ENCODE measurements at places on chromosomes 12 and 14.

GRCh38 chr14:22492622-22493542, 96.1 kb downstream of the DAD1 start:
- no peak for DNase-seq

- DNase-seq, result no peak
Observed at GRCh38 chr14:23113431-23114119, 5.5 kb downstream of the CEBPE start.

GRCh38 chr12:89597770-89598169, 71.9 kb upstream of the POC1B start:
- no peak for DNase-seq

- no peak for DNase-seq
Observed at GRCh38 chr12:16881986-16882570, 276.1 kb upstream of the LMO3 start.

DNA sequence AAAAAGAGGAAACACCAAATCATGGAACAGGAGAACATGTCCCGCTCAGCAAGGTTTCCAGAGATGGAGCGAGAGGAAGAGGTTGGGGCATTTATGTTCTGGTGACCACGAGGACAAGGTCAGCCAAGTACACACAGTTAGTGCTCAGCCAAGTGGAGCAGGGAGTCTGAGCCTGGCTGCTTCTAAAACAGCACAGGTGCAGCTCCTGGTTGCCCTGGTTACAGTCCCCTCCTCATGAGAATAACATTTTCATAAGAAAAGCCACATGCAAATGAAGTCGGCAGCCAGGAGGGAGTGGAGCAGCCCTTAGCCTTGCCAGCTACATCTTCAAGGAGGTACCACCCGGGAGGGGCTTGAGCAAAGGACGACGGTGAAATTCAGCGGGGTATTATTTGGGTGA, 81.8 kb downstream of the NOS1 start:
- DNase-seq, result no peak

DNA sequence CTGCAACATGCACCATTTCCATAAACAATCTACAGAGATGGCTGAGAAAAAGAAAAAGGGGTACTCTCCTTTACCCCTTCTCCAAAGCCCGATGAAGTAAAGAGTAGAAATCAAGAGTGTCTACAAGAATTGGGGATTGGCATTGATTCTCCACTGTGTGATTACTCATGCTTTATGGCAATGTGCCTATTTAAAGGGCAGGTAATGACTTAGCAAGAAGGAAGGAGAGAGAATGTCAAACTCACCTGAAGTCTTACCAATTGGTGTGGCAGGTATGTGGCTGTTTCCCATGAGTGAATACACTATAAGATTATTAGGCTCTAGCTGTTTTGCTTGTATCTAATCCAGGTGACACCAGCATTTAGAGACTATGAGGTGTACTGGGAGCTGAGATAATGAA, 275.3 kb downstream of the CCER1 start:
- no peak for DNase-seq

DNA sequence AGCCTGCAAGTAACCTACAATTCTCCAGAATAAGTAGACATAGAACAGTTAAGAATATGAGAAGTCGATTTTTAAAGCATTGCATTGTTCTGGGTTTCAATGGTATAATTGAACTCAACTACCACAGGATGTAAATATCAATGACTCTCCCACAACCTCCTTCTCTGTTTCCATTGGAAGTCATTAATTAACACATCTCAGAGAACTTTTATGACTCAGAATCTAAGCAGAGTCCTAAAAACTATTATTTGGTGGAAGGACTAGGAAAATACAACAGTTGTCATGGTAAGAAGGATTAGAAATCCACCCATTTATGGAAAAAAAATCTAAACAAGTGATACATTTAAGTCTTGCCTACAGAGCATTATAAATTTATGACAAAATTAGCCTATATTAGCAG, 21.1 kb upstream of the CPNE8 start:
- DNase-seq, result no peak

DNA sequence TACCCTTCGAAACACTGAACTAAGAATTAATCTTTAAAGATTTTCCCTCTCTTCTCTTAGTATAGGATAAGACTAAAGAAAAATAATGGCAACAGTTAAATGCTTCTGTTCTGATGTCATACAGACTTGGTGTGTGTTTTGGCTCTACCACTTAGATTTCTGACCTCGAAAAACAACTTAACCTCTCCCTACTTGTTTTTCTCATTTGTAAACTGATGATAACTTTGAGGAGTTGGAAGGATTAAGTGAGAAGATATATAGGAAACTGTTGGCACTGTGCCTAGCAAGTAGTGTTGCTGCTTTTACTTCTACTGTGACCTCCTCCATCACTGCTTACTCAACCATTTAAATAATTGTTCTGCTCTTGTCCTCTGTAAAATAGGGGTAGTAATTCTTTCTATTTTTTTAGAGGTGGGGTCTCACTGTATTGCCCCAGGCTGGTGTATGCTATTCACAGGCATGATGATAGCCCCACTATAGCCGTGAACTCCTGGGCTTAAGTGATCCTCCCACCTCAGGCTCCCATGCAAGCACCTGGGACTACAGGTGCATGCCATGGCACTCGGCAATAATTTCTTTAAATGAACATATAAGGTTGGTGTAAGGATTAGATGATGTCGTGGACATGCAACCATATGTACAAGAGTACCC, 22.4 kb downstream of the PALS1 start:
- DNase-seq, result no peak

DNA sequence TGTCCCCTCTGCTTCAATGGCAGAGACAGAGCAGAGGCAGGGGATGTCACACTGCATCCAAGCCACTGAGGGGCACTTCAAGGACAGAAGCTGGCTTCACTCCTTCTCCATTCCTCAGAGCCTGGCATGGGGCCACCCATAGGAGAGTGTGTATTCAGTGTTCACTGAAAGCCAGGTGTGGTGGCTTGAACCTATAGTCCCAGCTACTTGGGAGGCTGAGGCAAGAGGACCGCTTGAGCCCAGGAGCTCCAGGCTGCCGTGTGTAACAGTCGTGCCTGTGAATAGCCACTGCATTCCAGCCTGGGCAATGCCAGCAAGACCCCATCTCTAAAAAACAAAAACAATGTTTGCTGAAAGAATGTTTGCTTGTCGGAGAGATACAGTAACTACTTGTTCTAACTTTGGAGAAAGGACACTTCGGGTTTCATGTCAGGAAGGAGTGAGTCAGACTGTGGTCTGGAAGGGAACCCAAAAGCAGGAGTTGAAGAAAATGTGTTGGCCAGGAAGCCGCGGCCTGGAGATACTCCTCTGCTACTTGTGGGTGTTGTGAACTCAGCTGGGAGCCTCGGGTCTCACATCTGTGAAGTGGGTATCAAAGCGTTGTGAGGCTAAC, 43.4 kb downstream of the ELK3 start:
- peak; percentile 33 for DNase-seq

GRCh38 chr12:49583366-49584094, 15.6 kb upstream of the MCRS1 start:
- no peak for DNase-seq

- no peak for DNase-seq
Observed at GRCh38 chr14:93986955-93987354, 10.1 kb upstream of the CCDC197 start.

DNA sequence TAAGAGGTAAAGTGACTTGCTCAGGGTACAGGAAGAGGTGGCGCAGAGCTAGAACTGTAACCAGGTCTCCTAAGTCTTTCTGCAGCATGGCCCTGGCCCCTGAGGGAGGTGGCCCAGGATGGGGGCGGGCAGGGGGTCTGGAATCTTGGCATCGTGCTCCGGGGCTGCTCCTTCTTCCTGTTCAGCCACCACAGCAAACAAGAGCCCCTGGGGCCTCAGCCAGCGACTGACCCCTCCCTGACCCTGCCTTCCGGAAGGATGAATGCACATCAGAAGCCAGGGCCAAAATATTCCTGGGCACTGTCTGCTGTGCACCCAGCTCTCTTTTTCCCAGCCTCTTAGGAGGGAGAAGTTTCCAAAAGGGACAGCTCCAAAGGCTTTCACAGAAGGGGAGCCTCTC, 242.8 kb downstream of the DPF3 start:
- no peak for DNase-seq

- DNase-seq, result no peak
Observed at GRCh38 chr14:68268197-68268596, 448.6 kb downstream of the RAD51B start.

- DNase-seq, result no peak
Observed at GRCh38 chr12:32893458-32893857, 3.1 kb downstream of the PKP2 start.

DNA sequence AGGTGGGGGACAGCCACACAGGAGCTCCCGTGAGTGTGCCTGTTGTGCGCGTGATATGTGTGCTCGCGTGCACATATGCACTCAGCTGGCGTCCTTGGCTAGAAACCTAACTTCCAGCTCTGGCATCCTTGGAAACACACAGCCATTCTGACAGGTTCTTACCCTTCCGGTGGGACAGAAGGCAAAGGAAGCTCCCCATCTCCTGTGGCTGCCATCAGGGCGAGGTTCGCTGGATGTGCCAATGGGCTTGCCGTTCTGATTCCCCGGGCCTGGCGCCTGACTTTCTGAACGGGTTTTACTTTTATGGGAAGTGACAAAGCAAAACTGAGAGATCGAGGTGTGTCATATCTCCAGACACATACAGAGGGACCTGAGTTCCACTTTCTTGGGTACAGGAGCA, 124.7 kb downstream of the PAPOLA start:
- no peak for DNase-seq

GRCh38 chr14:32564596-32564995, 235.5 kb downstream of the AKAP6 start:
- no peak for DNase-seq
